Activated CD4-positive, alpha-beta memory T cell treated with anti-CD3 and anti-CD28 coated beads, Interleukin-2, amount 10 ng/mL, durations not matched to agents 7 days and 5 days (primary cell): ENCODE measurements at places on chromosomes 2 and 18. TPM values are rescaled to one million over a fixed set of nuclear protein-coding genes. Genes with fewer than 3 reads are reported as not detected.

The NT5DC4 gene
- total RNA-seq = not detected

The PRSS56 gene
- total RNA-seq = not detected

The EVX2 gene
- not detected for total RNA-seq

The OR6B2 gene
- total RNA-seq = not detected

The PAIP2B gene
- 1.8 TPM for total RNA-seq

GRCh38 chr2:240123821-240124650 lies 12.1 kb downstream of the COPS9 start:
- no peak overlapping the region for H3K27ac ChIP-seq
- peaks cover 12% of the 10 kb centered on the region for H3K36me3 ChIP-seq
- no peak for DNase-seq
- peaks cover 3% of the 10 kb centered on the region for H3K4me1 ChIP-seq

DNA sequence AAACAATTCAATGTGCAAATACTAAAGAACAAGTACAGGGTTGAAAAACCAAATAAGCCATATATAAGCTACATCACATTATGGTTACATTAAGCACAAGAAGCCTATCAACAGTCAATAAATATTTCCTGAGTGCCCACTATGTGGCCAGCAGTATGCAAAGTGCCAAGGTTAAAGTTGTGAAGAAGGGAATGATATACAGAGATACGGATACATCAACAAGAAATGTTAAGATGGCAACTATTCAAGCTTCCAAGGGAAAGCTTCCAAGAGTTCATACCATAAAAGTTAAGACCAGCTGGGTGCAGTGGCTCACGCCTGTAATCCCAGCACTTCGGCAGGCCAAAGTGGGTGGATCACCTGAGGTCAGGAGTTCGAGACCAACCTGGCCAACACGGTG lies 14.0 kb downstream of the DYM start:
- DNase-seq = no peak
- peaks cover 14% of the 10 kb centered on the region for H3K36me3 ChIP-seq
- H3K4me1 ChIP-seq = peaks cover 4% of the 10 kb centered on the region
- H3K4me3 ChIP-seq = no peak overlapping the region
- H3K27me3 ChIP-seq = no peaks in the 10 kb centered on the region
